ENCODE measurements at places on chromosomes 11 and 22.

GRCh38 chr22:31327806-31328543, 18.2 kb downstream of the PATZ1 start:
- no peak for DNase-seq

DNA sequence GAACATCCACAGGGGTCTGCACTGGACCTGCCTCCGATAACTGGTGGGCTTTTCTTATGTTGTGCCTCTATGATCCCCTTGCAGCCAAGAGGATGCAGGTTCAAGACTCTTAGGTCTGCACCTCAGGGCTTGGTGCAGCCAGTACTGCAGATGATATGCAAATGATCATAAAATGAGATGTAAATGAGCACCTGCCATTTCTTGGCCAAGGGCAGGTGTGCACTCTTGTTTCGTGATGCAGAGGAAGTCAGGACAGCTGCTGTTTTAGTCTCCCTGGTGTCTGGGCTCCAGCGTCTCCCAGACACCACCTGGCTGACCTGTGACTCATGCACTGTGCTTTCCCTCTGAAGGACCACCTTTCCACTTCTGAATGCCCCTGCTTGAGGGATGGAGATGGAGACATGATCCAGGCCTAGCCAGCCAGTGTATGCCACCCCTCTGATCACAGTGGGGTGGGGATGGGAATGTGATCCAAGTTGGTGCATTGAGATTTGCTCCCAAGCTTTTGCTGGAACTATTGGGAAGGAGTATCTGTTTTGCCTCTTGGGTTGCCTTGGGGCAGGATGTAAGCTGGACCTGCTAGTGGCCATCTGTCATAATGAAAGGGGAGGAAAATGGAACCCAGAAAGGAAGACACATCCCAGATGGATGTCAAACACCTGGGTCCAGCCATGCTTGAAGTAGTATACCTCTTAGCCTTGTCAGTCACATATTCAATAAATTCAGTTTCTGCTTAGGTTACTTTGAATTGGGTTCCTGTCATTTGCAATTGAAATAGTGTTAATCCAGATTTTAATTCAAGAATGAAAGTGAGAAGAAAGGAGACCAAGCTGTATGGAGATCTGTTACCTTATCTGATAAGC, 3.3 kb upstream of the KCNJ11 start:
- no peak for DNase-seq

DNA sequence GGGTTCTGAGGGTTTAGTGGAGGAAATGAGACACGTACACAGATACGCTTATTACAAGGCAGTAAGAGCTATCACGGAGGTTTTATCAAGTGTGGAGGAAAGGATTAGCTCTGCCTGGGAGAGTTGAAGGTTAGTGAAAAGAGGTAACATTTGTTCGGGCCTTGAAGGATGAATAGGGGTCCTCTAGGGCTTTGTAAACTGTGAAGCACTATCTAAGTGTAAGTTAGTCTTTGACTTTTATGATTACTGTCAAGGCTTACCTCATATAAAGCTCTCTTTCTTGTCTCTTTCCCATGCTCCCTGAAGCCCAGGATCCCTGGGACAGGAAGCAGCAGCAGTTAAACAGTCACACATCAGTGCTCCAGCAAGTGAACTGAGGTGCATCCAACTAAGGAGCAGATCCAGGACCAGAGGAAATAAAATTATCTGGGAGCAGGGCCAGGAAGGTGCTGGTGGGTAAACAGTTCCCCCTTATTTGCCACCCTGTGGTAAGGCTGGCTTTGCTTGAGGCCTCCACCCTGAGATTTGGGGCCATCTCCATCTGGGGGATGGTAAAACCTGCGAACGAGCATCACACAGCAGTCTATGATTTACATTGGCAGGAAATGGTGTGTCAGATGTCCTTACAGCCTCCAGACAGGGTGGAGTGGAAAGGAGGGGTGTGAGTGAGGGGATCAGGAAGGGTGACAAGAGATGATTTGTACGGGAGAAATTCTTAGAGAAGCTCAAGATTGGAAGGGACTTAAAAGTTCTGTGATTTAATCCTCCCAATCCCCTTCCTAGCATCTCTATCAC, 27.2 kb downstream of the GVQW3 start:
- no peak for DNase-seq

GRCh38 chr11:72140661-72141060, 5.1 kb downstream of the FOLR3 start:
- no peak for DNase-seq

DNA sequence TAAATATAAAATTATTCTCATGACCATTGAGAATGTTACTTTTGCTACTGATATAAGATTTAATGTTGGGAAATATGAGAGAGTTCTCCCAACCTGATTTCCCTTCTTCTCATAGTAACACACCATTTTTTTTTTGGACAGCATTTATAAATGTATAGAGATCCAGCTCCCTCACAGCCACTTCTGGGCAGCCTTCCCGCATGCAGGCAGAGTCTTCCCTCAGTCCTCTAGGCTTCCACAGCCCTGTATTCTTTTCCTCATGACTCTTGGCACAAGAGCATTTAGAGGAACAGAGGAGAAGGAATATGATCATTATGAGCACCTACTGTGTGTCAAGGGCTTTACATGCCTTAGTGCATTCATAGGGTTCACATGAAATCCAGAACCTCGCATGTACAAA, 9.0 kb downstream of the DTX4 start:
- DNase-seq = no peak

DNA sequence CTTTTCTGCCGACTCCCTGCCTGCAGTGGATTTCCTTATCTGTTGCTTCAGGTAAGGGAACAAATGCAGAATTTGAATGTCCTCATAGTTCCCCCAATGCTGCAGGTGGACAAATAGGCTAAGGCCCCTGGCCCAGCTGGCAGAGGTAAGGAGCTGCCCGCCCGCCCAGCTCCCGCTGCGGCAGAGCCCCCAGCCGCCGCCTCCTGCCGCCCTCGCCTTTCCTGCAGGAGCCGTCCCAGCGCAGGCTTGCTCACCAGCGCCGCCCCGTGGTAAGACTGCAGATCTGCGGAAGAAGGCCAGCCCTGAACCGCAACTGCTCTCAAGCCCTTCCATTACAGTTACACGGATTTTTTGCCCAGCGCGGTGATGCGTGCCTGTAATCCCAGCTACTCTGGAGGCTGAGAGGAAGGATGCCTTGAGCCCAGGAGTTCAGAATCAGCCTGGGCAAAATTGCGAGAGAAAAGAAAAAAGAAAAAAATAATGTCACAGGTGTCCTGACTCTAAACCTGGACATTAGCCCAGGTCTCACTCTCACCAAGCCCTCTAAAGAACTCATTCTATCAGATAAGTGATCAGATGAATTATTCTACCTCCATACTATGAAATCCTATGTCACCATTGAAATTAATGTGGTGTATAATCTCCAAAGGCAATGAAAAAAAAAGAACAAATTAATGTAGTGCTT, 51.2 kb upstream of the EMID1 start:
- peak; percentile 80 for DNase-seq

DNA sequence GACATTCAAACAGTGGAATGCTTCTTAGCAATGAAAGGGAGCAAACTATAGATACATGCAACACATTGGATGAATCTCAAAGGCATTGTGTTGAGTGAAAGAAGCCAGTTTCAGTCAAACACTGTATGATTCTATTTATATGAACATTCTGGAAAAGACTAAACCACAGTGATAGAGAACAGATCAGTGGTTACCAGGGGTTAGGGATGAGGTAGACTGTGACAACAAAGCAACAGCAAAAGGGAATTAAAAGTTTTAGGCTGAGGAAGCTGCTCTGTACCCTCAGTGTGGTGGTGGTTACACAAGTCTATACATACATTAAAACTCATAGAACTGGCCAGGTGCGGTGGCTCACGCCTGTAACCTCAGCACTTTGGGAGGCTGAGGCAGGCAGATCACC, 23.0 kb downstream of the FDX1 start:
- DNase-seq = no peak

GRCh38 chr22:36304429-36304828, 51.5 kb downstream of the APOL1 start:
- no peak for DNase-seq

DNA sequence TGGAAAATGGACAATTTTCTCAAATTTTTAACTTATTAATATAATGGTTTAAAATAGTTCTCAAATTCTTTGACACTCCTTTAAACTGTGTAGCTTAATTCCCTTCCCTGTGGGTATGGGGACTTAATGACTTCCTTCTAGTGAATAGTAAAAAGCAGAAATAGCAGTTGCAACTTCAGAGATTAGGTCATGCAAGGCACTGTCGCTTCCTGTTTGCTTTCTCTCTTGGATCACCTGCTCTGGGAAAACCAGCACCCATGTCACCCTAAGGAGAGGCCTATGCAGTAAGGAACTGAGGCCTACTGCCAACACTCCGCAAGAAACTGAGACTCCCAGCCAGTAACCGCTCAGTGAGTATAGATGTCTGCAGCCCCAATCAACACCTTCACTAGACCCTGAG, 5.5 kb upstream of the PANX3 start:
- DNase-seq = no peak

DNA sequence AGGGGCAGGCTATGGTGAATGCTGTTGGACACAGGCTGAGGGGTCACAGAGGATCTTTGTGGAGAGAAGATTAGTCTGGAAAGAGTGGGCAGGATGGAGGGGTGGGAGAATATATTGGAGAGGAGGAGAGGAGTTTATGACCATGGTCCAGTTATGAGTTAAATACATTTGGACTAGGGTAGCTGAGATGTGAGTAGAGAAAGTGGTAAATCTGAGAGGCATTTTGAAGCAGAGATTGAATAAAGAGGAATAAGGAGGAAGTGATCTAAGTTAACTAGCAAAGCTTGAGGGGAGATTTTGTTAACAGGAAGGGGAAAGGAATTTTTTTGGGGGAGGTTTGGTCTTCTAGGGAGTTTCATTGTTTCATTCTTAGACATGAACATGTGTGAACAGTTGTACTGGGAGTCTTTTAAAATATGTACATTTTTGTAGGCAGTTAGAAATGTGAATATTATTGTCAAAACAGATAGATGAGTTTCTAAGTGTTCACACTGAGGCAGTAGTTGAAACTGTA, 43.1 kb upstream of the EED start:
- no peak for DNase-seq

GRCh38 chr22:35450824-35451569, 51.1 kb downstream of the MCM5 start:
- DNase-seq = no peak

GRCh38 chr11:131829725-131830124, 459.3 kb downstream of the NTM start:
- DNase-seq = no peak

GRCh38 chr22:42829302-42829701, 27.8 kb downstream of the ARFGAP3 start:
- no peak for DNase-seq

- no peak for DNase-seq
These were observed 2.9 kb upstream of the PRDM11 start for GRCh38 chr11:45143494-45143893.

- DNase-seq = no peak
These were observed 101.4 kb downstream of the PARVA start for GRCh38 chr11:12478743-12479142.

DNA sequence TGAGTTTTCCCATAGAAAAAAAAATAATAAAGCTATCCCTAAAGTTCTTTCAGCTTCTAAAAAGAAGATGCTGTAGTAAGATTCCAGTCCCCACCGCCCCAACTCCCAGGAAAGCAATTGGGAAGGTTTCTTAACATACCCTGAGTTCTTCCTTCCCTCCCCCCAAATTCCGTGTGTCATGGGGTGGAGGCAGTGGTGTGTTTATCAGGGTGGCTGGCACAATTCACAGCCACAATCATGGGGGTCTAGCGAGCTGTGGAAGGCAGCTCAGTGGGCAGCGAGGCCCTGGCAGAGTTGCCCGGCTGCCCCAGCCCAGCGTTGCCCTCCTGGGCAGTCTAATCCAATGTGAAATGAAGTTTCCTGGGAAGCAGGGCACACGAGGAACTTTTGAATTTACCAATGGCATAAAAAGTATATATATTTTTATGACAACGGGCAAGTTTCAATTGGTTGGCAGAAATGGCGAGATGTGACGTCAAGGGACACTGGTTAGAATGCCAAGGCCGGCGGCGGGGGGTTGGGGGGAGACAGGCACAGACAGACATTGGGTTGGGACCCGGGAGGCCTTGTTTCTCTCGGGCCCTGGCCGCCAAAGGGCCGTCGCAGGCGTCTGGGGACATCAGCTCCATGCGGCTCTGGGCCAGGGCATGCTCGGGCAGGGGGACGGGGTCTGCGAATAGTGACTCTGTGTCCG, 80.7 kb upstream of the PPARA start:
- peak; percentile 71 for DNase-seq

DNA sequence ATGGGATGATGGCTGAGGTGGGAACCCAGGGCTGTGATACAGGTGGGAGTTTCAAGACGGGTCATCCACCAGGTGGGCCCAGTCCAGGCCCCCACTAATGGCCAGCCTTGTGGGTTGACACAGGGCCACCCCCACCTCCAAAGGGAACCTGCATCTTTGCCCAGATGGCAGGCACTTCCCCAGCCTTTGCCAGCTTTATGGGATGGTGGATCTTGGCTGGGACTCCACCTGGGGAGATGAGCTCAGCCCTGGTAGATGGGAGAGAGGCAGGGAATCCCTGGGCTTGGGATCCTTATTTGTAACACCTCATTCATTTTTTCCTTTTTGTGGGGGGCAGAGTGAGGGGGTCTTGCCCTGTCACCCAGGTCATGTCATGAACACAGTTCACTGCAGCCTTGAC, 33.4 kb downstream of the CD82 start:
- no peak for DNase-seq

GRCh38 chr11:1929621-1930461, 10.3 kb downstream of the TNNT3 start:
- peak; percentile 19 for DNase-seq

DNA sequence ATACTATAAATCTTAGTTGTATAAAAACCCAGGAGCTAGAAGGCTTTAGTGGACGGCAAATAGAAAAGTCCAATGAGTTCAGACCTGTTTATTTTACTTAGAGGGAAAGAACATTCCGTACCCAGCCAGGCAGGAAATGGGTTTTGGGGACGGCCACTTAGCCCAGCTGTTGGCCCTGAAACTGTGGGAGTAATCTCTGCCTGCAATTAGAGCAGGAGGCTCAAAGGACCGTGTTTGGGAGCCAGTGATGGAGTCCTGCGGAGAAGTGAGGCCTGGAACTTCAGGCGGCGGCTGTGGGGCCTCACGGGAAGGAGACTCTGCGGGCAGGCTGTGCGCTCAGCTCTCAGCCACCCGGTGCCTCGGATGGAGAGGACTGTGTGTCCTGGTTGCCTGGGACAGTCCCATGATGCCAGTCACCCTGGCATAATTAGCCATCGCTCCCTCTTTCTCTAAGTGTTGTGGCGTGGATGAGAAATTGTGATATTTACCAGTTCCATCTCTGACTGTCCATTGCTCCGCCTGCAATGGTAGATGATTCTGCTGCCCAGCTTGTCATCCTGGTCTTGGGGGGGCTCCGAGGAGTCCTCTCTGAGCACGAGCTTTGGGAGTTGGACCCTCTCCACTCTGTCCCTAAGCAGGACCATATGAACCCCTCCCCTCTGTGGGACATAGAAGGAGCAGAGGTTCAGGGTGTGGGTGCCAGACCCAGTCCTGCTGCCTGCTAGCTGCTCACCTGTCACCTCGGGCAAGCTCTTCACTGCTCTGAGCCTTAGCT, 530.3 kb downstream of the TBC1D22A start:
- DNase-seq = no peak

- peak; percentile 37 for DNase-seq
These were observed at the start of gene BTG4 for GRCh38 chr11:111512296-111513239. BTG4 (minus strand) TSS chr11:111512386; CDS start chr11:111498776, 13,610 bp downstream.

GRCh38 chr11:119187123-119187892, 2.0 kb downstream of the NHERF4 start:
- DNase-seq = no peak

- DNase-seq = no peak
These were observed 75.8 kb downstream of the GAB2 start for GRCh38 chr11:78341841-78342240.
